ENCODE measurements at places on chromosomes 13 and 19.

GRCh38 chr13:35630551-35631275, 154.2 kb upstream of the MAB21L1 start:
- no peak for DNase-seq

DNA sequence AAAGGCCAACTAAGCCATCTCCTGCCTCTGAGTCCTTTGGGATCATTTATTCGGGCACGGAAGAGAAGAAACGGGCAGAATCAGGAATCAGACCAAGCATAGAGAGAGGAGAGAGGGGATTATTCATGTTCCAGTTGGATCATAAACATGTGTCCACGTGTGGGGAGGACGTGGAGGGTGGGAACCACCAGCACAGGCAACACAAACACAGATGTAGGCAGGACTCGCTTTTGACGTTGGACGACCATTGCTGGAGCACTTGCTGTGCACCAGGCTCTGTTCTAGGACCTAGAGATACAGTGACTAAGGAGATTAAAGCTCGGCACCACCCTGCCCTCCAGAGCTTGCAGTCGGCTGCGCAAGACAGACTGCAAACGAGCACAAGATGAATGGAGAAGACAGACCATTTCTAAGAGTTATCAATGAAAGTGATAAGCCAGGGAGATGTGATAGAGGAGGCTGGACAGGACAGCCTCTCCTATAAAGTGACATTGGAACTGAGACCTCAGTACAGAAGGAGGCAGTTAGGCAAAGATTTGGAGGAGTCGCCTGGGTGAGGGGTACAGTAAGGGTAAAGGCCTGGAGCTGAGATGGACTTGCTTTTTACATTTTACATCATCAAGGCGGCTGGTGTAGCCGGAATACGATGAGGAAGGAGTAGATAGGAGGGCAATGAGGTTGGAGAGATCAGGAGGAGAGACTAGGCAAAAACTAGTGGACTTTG, 716 bp downstream of the SH2D3A start:
- no peak for DNase-seq

DNA sequence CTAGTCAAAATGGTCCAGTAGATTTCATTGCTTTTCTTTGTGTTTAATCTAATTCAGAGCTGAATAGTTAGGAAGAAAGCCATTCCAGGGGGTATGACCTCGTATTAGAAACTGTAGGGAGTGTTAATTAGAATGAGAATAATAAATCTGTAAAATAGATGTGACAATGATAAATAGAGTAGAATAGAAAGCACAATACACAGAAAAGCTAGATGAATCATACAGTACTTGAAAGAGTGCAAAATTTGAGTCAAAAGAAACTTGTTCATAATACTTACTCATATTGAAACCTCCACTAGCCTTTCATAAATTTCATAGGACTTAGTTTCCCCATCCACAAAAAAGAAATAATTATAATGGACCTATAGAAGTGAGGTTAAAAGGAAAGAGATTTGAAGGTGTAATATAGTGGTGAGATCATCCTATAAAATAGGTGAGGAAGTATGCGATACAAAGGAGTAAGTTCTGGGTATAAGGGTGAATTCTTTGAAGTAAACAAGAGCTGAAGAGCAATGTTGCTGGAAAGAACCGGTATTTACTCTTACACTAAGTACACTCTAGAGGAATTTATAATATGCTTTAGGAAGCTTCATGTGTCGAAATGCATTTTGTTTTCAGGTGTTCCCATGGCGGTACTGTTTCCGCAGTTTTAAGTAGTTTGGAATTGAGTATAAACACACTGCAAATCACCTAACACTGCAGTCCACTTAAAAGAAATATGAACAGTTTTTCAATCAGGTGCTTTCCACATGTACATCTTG, 21.9 kb downstream of the PCDH17 start:
- DNase-seq = no peak

DNA sequence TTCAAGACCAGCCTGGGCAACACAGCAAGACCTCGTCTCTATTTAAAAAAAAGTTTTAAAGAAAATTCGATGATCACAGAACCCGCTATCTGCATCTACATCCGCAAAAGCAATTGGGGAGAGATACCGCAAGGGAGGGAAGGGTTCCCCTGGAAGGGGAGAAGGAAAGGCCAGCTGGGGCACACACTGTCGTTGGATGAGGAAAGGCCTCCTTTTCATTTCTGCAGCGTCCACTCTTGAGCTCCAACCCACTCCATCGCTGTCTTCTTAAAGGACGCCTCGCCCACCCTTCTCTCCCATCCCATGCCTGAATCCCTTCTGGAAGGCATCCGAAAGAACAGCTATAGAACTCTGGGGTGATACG, 3.2 kb upstream of the PRKCG start:
- no peak for DNase-seq

- DNase-seq = no peak
Measured at GRCh38 chr19:42301646-42302203, at the start of gene PRR19. PRR19 (plus strand) TSS chr19:42302132; CDS start chr19:42309585, 7,453 bp downstream.

DNA sequence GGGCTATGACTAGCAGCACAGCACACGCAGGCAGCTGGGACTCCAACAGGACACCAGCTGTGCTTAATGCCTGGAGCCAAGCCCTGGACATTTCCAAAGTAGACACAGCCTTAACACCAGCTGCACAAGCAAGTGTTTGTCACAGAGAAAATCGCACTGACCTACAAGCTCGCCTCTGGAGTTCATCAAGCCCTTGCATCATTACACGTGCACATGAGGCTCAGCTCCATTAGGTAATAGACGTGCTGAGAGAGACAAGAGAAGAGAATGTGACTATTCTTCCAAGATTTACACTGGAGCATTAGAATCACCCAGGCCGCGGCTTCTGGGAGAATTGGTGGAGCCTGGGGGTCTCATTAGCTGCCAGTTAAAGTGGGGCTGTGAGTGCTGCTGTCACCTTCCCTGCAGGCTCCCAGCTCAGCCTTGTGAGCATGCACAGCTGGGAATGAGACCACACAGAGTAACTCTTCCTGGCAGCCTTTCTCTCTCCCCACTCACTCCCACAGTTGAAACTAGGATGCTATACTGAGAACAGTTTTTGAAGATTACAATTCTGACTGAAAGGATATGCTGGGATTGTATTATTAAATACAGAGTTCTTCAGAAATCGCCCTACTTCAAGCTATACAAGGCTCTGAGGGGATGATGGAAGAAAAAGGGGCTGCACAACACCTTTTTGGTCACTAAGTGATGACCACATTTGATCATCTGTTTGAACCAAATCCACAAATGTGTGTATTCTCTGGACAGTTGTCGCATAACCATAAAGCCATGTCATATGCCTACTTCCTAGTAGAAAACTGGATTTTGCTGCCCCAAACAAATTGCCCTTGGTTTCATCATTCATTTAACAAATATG, 10.5 kb downstream of the STOML3 start:
- DNase-seq = no peak

GRCh38 chr19:6088602-6089049, 21.7 kb downstream of the RFX2 start:
- no peak for DNase-seq

GRCh38 chr19:18117692-18118378, 20.3 kb downstream of the MAST3 start:
- DNase-seq = peak; percentile 89

GRCh38 chr19:34217952-34218817, 36.2 kb upstream of the GARRE1 start:
- DNase-seq = peak; percentile 48

DNA sequence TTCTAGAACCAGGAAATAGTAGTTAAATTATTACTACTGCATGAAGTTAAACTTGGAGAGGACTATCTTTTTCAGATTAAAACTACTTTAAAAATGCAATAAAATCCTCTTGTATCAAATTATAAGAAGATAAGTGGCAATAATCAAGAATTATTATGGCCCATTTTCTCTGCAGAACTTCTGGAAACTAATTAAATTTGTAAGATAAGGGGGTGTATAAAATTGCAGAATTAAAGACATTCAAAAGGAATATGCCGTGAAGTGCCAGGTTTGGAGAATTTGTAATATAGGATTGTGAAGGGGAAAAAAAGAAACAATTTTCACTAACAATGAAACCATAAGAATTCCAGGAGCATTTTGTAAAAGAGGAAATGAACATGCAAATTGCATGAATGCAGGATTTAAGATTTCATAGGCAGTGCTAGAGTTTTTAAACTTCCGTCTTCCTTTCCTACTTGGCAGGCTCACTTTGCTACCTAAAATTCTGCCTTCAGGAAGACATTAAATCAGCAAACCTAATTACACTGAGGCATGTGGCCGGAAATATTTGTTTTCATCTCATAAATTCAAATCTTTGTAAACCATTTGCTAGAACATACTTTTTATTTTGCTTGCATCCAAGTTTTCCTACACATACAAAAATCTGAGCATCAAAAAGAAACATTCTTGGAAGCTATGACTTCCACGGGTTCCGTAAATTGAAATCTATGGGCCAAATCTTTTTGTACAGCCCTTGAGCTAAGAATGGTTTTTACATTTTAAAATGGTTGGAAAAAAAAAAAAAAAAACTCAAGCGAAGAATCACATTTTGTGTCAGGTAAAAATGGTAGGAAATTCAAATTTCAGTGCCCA, 166.9 kb downstream of the DCLK1 start:
- no peak for DNase-seq

GRCh38 chr13:110881839-110882627, 32.8 kb downstream of the ANKRD10 start:
- DNase-seq = no peak

DNA sequence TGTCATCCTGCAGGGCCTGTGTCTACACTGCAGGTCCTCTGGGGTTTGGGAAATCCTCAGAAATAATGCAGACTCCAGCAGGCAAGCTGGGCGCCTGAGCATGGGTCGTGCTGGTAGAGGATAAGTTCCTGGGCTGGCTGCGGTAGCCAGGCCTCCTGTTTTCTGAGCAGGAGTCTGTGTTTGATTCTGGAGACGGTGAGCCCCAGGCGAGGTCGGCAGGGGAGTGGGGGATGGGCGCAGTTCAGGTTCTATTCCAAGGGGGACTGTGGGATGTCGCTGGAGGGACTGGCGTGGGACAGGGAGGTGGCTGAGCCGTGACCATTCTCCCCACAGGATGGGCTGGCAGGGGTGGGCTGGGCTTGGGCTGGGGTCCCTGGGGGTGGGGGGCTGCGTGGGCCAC, 154.7 kb downstream of the KDM4B start:
- no peak for DNase-seq

GRCh38 chr19:2291185-2291751, 9.3 kb upstream of the PEAK3 start:
- no peak for DNase-seq

DNA sequence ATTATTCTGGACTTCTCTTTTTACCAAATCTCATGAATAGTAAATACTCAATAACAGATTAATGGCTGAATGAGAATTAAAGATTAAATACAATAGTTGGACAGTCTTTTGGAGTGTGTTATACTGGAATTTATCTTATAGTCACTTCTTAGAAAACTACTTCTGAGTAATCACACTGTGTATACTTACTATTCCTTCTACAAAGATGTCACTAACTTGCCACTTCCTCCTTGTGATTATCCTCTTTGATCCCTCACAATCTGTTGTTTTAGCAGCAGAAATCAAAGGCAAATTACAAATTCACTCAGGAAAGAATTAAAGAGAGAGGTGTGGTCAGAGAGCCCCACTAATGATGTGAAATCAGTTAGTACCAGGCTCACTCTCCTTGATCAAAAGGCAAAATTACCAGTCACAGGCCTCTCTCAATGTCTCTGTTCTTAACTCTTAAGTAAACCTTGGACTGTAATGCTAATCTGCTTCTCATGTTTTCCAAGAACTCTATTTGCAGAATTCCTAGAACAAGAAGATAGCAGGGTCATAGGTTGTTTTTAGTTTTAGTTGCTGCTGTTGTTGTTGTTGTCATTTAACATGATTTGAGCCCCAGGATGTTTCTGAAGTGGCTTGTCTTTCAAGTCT, 37.3 kb upstream of the FNDC3A start:
- DNase-seq = no peak

DNA sequence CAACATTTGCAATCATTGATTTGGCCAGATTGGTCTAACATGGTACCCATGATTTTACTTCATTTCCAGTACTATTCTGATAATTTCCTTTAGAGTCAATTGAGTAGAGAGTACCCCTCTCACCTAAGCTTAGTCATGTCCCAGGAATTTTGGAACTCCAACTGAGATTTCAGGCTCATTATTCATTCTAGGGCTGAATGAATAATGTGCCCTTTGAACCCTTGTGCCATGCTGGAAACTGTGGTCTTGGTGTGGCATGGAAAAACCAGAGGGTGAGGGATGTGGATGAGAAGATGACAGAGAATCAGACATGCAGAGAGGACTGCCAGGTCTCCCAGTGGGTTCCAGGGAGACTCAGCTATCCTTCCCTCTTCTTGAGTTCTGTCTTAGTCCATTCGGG, 30.2 kb downstream of the ITM2B start:
- no peak for DNase-seq

DNA sequence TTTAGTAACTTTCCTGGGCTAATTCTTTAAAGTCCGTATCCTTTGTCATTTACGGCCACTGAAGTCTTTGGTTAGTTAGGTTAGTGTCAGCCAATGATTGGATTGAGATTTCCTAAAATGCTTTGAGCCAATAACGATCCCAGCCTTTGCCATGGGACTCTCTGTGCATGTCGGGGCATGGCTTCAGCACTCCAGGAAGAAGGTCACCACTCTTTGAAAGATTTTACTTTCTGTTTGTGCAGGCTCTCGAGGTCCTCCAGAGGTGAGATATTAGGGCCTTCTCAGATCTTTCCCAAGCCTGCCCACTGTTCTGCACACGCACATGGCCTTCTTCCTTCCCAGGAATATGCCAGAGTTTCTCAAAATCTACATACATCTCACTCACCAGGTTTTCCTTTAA, 153.7 kb upstream of the ARGLU1 start:
- no peak for DNase-seq

DNA sequence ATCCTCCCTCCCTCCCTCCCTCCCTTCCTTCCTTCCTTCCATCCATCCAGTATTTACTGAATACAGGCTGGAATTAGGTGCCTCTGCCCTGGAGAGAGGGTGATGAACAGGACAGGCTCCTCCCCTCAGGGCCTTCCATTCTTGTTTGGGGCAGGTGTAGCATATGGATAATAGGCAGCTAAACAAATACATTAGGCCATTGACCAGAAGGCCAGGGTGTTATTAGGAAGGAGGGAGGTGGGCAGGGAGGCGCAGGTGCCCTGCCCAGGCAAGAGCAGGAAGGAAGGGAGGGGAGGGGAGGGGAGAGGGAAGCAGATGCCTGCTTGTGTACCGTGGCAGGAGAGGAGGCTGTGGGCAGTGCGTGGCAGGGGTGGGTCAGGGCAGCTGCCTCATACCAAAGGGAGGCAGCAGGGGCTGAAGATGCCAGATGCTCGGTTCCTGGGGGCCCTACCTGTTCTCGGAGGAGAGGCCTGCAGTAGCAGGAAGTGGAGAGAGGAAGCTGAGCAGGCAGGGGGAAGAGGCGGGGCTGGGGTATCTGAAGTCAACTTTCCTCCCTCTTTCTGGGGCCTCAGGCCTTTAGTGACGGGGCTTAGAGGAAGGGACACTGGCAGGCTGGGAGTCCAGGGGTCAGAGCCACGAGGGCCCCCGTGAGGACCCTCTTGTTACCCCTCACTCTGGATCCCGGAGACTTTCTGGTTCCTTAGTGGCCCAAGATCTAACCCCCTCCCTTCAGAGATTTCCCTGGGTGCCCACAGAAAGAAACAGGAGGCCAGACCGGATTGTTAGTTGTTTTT, at the start of gene RINL:
RINL (minus strand) TSS at position 495 of the 794 bp plus-strand sequence. CDS start 1,533 bp downstream, outside the sequence.
- DNase-seq = no peak

DNA sequence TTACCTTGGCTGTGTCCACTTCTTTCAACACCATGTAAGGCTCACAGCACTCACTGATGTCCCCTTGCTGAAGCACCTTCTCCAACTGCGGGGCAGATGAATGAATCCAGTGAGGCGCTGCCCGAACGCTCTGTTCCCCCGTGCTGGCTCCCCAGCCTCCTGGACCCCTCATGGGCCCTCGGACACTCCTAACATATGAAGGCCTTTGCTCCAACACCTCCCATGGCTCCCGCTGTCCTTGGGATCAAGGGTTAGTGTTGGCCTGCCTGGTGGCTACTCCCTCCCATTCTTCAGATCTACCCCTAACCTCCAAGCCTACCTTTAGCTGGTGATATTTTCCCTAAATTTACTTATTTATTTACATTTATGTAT, 4.4 kb downstream of the ANGPTL8 start:
- DNase-seq = no peak

Measured in mesothelial cell of epicardium (in vitro differentiated cells).